ENCODE measurements at places on chromosomes 13 and 19.

- no peak for DNase-seq
These were observed 237.6 kb upstream of the MAB21L1 start for GRCh38 chr13:35714121-35714520.

DNA sequence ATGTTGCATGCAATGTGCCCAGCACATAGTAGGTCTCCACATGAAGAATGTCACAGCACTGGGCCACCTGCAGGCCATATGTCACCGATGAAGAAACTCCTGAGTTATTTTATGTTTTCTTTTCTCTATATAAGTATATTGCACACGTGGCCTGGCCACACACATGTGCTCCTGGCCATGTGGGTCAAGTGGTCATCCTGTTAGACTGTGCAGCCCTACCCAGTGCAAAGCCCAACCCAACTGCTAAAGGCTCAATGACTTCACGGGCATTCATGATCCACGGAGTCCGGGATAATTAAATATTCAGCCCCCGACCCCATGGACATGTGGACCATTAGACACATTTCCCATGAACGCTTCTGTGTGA lies 163.2 kb downstream of the TEX29 start:
- no peak for DNase-seq

- DNase-seq: no peak
These were observed at the start of gene FREM2 for GRCh38 chr13:38686577-38687245. Gene FREM2 (plus strand): TSS chr13:38687077. CDS start chr13:38687345, 268 bp downstream.

- DNase-seq: no peak
These were observed 41.0 kb upstream of the SOX21 start for GRCh38 chr13:94753327-94753726.

- no peak for DNase-seq
These were observed 199.7 kb downstream of the IRS2 start for GRCh38 chr13:109586509-109587346.

DNA sequence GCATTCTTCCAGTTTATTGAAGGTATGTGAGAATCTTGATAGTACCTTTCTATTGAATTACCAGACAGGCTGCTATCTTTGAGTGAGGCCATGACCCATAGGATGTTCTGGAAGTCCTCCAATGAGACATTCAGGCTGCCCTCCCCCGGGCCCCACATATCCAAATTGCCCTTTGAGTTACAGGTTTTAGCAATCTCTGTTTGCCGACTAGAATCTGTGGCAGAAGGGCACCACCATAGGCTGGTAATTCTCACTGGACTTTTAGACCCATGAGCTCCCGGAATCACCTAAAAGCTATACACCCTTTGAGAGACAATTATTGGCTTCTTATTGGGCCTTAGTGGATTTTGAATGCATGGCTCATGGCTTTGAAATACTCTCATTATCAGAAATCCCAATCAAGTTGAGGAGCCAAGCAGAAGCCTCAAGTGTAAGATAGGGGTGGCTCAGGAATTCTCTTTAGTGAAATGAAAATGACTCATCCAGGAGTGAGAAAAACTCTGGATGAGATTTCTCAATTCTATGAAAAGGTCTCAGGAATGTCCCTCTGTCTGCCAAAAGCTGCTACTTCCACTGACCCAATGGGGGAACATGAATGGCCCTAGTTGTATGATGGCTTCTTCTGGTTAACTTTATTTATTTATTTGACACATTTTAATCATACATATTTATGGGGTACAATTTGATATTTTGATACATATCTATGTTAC lies 172.1 kb upstream of the CSNK1A1L start:
- DNase-seq: no peak

GRCh38 chr13:23673354-23673753 lies 103.1 kb downstream of the TNFRSF19 start:
- DNase-seq: no peak

GRCh38 chr13:48849515-48849914 lies 126.2 kb upstream of the FNDC3A start:
- DNase-seq: no peak

DNA sequence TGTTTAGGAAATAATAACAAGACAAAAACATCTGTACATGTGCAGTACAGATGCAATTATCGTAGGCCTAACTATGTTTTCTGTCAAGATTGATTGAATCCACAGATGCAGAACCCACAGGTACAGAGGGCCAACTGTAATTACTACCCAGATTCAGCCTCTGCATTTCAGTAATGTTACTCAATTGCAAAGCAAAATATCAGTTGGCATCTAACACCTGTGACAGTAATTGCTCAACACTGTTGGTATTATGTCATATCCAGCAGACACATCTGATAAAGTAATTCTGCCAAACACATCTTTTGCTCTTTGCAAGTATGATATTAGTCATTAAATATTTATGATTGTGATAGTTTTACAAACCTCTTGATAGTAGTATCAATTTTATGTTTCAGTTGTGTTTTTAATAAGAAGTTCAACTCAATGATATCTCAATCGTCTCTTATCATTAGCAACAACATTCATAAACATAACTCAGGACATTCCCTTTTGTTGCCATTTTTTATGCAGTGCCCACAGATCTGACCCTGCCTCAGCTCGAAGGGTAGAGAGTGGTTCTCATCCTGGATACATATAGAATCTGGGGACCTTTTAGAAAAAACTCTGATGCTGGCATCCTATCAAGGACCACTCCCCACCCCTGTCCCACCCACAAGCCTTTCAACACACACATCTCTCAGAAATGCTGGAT lies 104.7 kb downstream of the MYCBP2 start:
- DNase-seq: no peak

GRCh38 chr13:20801707-20802106 lies 27.9 kb upstream of the EEF1AKMT1 start:
- no peak for DNase-seq
